ENCODE measurements at places on chromosomes 12 and 14.

- no peak for DNase-seq
Observed at GRCh38 chr12:4118601-4119156, 154.9 kb upstream of the CCND2 start.

DNA sequence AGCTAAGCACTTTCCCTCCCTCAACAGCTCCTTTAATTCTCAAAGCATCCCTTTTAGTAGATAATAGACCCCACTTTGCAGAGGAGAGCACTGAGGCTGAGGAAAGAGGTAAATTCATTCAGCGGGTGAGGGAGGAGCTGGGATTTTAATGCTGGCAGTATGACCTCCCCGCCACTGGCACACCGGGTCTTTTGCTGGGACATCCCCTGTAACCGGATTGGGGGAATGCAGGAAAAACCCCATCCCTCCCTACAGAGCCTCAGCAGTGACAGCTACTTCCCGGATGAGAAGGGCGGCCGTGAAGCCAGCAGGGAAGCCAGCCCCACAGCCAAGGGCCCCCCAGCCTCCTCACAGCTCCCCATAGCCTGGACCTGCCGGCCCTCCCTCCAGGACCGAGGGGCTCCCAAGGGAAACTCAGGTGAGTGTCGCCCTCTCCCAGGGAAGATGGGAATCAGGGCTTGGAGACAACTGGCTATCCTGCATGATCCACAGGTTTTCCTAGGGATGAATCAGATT, 12.1 kb downstream of the ZBTB39 start:
- DNase-seq: no peak

DNA sequence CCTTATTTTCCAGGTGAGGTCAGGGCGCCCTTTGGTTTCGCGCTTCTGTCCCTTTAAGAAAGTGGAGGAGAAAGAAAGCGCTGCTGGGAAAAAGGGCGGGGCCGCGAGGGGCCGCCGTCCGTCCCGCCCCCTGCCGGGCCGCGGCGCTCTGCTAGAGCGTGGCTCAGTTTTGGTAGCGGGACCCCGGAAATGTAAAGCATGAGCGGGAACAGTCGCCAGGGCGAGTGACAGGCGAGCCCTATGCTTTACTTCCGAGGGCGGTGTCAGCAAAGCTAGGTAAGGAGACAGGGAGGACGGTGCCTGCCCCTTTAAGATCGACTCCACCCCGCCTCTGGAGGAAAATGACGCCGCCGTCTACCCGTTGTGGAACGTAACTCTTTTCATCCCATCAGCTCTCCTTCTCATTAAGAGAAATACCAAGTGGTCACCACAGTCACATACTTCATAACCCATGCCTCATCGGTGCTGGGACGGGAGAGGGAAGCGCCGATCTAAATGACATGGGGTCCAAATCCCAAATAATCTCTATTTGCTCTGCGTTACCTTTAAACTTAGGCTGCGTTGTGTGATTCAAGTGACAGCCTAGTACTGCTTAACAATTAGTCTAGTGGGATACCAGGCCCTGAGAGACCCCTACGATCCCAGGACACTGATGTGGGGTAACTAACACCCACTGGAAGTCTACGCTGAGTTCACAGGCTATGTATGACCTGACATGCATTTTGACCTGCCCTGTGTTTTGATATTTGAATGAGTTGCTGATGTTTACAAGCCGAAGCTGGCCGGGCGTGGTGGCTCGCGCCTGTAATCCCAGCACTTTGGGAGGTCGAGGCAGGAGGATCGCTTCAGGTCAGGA, at the start of gene ETFBKMT:
ETFBKMT (plus strand) TSS at position 602 of the 856 bp plus-strand sequence. CDS start 2,266 bp downstream, outside the sequence.
- DNase-seq: peak; percentile 29

- no peak for DNase-seq
Observed at GRCh38 chr12:105083031-105083430, 1.2 kb downstream of the ALDH1L2 start.

DNA sequence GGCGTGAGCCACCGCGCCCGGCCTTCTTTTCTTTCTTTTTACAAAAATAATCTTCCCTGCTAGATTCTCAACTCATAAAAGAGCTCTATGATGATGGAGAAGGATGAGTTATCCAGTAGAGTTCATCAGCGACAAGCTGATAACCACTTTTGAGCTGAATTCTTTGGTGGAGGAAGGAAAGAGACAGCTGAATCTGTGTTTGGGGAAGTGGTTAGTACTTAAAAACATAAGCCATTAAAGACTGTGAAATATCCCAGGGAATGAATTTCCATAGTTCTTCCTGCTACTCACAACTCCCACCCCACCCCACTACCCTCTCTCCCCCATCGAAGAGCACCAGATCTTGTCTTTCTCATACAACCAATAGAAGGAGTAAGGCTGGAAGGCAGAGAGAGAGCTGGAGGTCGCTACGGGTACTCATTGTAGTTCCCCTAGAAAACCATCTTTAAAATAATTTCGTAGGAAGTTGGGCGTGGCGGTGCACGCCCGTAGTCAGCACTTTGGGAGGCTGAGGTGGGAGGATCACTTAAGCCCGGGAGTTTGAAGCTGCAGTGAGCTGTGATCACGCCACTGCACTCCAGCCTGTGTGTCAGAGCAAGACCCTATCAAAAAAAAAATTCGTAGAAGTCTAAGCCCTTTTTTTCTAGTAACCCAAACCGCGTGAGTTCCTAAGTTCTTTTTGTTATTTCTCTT, 647 bp upstream of the ESPL1 start:
- no peak for DNase-seq

DNA sequence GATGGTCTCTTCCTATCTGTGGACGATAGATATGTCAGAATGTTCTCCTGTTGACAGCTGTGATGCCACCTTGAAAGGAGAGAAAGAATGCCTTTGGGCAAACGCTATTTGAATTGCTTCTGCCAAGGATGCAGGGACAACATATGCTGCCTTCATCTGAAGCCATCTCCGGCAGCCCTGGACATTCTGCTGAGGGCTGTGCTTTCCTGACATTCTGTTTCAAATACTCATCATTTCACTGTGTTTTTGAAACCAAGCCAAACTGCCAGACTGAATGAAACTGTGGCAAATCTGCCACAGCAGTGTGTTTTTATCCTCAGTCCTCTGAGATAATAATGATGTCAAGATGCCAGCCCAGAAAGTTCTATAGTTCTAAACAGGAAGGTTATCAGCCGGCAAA, 85.8 kb upstream of the BCAT1 start:
- DNase-seq: no peak

- no peak for DNase-seq
Observed at GRCh38 chr14:74202113-74202512, 37.1 kb upstream of the VSX2 start.

GRCh38 chr12:22100958-22101748, 55.1 kb downstream of the CMAS start:
- DNase-seq: peak; percentile 15

GRCh38 chr12:79842630-79843029, 92.3 kb downstream of the PPP1R12A start:
- DNase-seq: no peak

GRCh38 chr12:112340230-112340629, 42.0 kb downstream of the HECTD4 start:
- no peak for DNase-seq

GRCh38 chr12:124344022-124344421, 49.1 kb downstream of the RFLNA start:
- DNase-seq: no peak

DNA sequence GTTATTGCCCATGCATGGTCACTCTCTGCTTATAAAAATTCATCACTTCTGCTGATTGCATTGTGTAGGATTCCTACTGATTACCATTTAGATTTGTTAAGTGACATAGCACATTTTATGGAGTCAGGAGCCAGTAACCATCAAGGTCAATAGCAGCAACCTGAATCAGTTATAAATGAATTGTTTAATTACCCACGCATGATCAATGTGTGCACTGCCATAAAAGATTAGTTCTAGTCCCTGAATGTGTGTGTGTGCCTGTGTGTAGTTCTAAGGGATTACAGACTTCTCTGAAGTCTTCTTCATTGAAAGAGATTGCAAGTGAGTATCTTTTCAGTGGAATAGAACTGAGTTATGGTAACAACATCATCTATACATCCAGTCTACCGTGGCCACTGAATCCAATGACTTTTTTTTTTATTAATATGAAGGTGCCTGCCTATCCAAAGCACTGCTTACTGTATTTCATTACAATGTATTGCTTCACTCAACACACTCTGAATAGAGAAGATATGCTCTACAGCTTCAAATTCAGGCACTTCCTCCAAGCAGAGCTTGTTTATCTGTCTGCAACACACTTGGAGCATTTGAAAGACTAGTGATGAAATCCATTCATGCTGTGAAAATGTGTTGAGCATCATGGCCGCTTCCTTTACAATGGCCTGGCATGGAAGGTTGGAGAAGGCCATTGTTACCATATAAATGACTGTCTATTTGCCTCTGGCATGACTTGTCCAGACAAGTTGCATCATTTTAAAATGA, 381.7 kb downstream of the DIO2 start:
- no peak for DNase-seq

GRCh38 chr14:58978343-58978742, 210.1 kb upstream of the DAAM1 start:
- no peak for DNase-seq

GRCh38 chr12:57741844-57742738, 2.7 kb upstream of the TSPAN31 start:
- DNase-seq: no peak

- no peak for DNase-seq
Observed at GRCh38 chr12:105330931-105331804, 677 bp downstream of the C12orf75 start.

DNA sequence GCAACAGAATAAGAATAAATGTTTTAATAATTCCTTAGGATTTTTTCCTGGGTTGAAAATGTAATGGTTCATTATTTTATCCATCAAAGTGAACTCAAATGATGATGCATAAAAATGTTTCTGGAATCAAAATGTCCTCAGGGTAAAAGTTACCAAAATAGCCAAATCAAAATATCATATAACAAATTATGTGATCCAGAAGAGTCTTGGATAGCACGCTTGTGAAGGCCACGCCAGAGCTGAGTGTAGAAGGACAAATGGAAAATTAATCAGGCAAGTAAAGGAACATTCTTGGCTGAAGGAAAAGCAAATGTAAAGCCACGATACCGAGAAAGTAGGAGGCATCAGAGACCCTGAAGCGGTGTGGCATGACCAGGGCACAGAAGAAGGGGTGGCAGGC, 169.2 kb downstream of the CAPZA3 start:
- no peak for DNase-seq

DNA sequence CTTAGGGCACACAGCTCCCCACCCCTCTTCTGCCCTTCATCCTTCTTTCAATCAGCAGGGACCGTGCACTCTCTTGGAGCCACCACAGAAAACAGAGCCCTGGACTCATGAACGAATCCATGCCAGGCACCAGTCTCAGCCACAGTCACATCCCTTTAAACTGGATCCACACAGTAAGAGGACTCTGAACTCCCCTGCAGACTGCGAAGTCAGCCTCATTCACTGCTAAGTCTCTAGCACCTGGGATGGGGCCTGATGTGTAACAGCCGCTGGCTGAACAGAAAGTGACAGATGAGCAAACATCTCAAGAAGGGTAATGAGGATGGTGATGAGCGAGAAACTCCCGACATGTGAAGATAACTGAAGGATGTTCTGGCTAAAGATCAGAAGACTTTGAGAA, 45.8 kb upstream of the IQSEC3 start:
- DNase-seq: no peak

DNA sequence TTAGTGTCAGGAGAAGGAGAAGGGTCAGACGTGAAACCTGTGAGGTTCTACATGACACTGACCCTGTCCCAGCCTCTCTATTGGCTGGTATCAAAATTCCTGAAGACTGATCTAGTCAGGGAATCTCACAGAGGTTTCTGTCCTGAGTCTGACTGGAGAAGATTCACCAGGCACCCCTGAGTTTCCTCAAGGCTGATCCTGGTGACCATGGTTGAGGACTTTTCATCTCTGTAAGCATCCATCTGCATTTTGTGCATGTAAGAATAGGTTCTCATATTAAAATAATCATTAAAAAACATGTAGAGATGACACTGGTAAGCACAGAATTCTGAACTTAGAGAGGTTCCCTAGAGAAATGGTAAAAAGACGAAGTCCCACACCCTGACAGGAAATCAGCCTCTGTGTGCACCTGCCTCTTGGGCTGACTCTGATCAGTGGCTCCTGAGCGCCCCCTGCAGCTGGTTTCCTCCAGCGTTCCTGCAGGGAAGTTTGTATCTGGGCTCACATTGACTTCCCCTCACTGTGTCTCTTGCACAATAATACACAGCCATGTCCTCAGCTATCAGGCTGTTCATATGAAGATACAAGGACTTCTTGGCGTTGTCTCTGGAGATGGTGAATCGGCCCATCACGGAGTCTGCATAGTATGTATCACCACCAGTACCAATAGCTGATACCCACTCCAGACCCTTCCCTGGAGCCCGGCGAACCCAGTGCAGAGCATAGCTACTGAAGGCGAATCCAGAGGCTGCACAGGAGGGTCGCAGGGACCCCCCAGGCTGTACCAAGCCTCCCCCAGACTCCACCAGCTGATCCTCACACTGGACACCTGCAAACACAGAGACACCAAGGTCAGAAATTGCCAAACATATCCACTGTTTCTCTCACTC, 991.9 kb downstream of the TMEM121 start:
- no peak for DNase-seq

GRCh38 chr12:3107954-3108353, 30.8 kb downstream of the TSPAN9 start:
- no peak for DNase-seq

DNA sequence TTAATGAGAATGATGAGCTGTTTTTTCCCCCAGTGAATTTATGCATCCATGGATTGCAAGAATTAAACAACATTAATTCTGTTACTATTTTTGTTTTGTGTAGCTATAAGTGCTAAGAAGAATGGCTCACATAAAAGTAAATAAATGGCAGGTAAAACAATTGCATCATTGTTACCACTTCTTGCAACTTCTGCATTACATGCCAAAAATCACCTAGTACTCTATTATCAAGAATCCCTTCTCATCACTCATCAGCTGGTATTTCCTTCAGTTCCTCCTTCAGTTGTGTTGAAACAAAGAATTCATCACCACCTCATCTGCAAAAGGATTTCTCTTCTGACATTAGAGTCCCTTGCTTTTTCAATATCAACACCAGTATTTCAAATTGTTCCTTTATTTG, 773 bp downstream of the A2M start:
- no peak for DNase-seq
